Posterior vena cava (tissue), 2 donors: ENCODE measurements at places on chromosomes 7 and 10.

- no peak for DNase-seq
These were observed 160.2 kb upstream of the DPP6 start for GRCh38 chr7:153891990-153892389.

DNA sequence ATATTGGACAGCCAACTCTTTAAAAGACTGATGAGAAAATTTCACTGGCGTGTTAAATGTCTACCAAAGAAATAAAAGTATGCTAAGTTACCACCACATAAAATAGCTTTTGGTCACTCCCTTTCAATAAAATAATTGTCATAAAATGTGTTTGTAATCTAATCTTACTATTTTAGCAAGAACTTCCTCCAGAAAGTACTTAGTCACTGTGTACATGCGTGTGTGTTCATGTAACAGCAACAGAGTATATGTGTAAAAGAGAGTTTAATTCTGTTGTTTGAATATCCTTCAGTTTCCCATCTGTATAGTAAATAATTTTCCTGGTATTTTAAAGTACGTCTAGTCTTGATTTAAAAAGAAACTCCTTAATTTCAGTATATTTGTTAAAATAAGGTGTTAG lies 35.0 kb upstream of the WASL start:
- DNase-seq, result no peak

- DNase-seq, result no peak
These were observed 252.7 kb upstream of the PITRM1 start for GRCh38 chr10:3425261-3425660.

DNA sequence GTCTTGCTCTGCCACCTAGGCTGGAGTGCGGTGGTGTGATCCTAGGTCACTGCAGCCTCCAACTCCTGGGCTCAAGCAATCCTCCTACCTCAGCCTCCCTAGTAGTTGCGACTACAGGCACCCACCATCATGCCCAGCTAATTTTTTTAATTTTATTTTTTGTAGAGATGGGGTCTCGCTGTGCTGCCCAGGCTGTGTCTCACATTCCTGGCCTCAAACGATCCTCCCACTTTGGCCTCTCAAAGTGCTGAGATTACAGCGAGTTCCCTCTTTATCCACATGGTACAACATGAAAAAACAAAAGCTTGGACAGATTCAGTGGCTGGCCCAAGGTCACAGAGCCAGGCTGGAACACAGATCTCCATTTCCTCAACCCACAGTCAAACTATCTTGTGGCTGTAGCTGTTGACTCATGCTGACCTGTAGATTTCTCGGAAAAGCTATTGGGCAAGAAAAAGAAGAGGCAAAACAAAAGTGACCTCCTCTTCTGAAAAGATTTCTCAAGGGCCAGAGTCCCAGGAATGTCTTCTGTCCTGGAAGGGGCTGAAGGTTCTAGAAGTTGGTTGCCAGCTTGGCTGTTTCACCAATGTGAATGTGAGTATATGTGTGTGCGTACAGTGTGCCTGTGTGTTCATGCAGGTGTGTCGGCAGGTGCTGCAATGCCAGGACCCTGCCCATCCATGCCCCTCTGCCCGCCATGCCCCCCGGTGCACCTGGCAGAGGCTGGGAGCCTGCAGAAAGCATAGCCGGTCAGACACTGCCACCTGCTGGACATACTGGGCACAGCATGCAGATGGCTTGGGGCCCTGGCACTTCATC lies 28.4 kb downstream of the TMEM130 start:
- DNase-seq, result peak; percentile 89

GRCh38 chr7:39709768-39710311 lies 86.5 kb downstream of the RALA start:
- DNase-seq, result peak; percentile 78

GRCh38 chr10:105706281-105707026 lies 1065.4 kb downstream of the SORCS3 start:
- no peak for DNase-seq

- no peak for DNase-seq
These were observed 41.1 kb downstream of the PUS7 start for GRCh38 chr7:105480931-105481330.

DNA sequence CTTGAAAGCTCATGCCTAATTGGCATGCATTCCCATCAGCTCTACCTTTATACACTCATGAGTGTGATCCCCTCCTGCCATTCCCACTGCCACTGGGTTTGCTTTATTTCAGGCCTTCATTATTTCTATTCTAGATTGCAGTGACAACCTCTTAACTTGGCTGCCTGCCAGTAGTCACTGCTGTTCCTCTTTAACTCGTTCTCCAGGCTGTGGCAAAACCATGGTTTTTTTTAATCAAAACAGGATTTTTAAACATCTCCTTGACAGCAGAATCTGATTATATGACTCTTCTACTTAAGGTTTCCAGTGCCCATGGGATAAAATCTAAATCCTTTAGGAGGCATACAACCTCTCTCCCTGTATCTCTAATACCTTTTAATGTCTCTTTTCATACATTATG lies 223.7 kb upstream of the PCDH15 start:
- no peak for DNase-seq

DNA sequence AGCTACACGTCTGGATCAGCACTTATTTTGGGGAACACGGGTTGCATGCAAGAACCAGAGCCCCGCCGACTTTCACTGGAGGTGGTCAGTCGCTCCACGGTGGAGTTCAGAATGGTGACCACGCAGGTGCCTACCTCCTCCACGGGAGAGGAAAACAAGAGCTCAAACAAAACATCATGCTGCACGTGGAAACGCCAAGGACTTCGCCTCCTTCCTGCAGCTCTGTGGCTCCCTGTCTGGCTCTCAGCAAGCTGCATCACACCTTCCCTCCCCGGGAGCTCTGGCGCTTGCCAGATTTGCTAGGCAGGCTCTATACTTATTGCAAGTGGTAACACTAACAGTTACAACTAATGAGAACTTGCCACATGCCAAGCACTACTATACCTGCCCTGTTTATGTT lies 26.0 kb downstream of the GSDME start:
- DNase-seq, result no peak

- DNase-seq, result no peak
These were observed 173.6 kb downstream of the PRKCQ start for GRCh38 chr10:6406220-6407033.

DNA sequence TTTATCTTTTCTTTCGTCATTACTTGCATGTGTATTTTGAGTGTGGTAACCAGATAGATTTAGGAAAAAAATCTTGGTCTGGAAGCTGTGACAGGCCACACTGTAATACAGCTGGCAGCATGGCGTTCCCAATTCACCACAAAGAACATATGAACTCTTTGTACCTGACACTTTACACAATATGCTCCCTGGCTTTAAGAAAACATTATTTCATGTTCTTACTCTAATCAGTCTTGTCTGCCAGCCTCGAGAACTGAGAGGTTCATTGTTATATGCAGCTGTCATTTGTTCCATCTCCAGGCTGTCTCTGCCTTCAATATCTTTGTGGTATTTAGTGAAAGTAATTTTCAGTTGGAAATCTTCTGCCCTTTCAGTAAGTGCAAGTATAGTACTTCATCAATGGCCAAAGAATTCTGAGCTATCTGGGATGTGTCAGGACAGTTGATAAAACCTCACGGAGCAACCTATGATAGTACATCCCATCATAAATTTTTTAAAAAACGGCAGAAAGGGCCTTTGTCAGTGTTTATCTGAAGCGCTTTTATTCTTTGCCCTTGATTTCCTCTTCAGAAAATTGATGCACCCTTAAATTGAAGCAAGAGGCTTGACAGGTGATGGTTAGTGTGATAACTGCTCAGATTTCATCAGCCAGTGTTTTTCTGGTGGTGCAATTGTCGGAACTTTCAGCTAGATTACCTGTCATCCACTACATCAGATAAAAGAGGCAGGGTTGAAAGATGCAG lies 146.3 kb upstream of the SP8 start:
- no peak for DNase-seq

DNA sequence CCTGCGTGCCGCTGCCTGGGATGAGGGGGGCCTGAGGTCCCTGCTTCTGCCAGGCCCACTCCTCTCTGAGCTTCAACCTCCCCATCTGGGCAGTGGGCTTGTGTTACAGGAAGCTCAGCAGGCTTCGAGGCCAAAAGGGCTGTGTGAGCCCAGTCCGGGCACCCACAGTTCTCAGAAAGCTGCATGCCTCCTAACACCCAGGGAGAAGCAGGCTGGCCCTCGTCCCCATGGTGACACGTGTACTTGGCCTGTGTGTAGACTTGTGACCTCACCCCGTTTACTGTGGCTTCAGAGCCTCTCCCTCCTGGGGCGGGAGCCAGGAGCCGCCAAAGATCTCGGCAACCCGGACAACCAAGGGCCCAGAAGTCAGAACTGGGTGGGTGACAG lies 2.2 kb upstream of the GRIFIN start:
- peak; percentile 91 for DNase-seq
